ENCODE measurements at places on chromosomes 3 and 15.

- no peak for DNase-seq
Observed at GRCh38 chr15:33125894-33126537, 68.5 kb downstream of the FMN1 start.

DNA sequence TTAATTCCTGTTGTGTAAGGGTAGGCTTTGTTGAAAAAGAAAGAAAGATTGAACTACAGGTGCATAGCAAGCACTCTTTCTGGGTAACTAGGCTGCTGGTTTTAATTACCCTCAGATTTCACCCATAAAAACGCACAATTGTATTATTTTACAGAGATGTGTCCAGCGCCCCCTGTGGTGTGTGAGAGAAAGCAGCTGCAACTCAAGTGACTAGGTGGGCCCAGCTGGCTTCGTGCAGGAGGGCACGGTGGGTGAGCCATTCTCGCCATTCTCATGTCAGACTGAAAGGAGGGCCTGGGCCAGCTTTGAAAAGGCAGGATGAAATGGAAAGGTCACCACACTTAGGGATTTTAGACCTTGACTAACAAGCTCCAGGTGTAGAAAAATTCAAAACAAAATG lies 122.6 kb downstream of the LRIG1 start:
- peak; percentile 60 for DNase-seq

- no peak for DNase-seq
Observed at GRCh38 chr15:26537663-26538062, 235.2 kb downstream of the GABRB3 start.

- DNase-seq: no peak
Observed at GRCh38 chr3:155712008-155712407, 32.9 kb downstream of the PLCH1 start.

GRCh38 chr15:101329867-101330380 lies 34.9 kb upstream of the SNRPA1 start:
- DNase-seq: no peak

DNA sequence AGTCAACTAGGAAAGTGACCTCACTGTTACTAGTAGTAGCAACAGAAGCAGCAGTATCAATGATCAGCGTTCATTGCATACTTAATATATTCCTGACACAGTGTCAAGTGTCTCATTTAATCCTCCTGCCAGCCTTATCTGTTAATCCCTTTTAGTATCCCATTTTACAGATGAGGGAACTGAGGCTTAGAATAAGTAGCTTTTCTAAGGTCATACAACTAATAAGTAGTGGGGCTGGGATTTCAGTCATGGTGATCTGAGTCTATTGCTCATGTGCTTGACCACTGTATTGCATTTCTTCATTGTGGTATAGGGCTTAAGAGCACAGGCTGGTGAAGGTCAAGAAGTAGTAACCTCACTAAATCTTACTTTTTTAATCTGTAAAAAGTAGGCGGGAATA lies 233.6 kb downstream of the PTPRG start:
- DNase-seq: no peak

- DNase-seq: no peak
Observed at GRCh38 chr15:42402455-42403205, 43.3 kb downstream of the CAPN3 start.

GRCh38 chr15:68997050-68997449 lies 17.4 kb upstream of the NOX5 start:
- peak; percentile 75 for DNase-seq

All from esophagus muscularis mucosa (tissue), 4 donors.